Muscle of leg (tissue), 16 donors: ENCODE measurements at places on chromosomes 6 and 20.
A peak's percentile ranks its signal among the peaks of the same experiment; 100 is the strongest.

DNA sequence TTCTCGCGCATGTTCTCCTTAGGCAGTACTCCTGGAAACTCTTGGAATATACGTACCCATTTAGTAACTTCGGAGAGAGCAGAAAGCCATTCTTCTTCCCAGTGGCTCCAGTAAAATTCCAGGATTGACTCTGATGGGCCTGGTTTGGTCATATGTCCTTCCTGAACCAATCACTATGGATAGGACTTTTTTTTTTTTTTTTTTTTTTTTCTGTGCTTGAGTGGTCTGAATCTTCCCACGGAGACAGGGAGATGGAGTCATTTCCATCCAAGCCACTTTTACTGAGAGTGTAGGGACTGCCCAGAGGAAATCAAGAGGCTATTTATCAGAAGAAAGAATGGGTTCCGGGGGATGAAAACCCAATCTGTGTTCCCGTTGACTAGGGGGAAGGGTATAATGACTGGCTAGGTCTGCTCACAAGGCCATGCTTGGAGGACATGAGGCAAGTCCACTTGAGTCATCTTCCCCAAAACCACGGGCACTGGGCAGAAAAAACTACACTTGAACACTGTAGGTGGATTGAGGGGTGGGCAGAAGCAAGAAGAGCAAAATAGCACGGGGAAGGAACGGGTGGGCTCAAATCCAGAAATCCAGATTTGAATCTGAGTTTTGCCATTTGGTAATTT lies 35.4 kb upstream of the MRPS18A start:
- no peak for DNase-seq

GRCh38 chr6:20711518-20711917 lies 177.3 kb downstream of the CDKAL1 start:
- no peak for DNase-seq

DNA sequence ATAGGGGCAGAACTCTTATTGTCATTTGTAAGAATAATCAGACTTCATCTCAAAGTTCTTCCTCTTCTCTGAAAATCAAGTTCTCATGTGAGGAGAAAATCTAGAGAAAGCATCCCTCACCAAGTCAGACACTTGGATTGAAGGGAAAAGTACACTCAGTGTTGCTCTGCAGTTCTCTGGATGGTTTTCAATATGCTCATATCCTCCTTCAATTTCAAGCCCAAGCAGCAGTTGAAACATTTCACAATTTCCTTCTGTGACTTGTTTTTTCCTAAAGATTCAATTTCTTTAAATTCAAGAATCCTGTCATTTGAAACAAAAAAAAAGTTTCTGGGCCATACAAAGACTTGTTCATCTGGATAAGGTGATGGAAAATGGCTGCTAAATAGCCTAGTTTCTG lies 140.2 kb upstream of the AHI1 start:
- peak; percentile 53 for DNase-seq

DNA sequence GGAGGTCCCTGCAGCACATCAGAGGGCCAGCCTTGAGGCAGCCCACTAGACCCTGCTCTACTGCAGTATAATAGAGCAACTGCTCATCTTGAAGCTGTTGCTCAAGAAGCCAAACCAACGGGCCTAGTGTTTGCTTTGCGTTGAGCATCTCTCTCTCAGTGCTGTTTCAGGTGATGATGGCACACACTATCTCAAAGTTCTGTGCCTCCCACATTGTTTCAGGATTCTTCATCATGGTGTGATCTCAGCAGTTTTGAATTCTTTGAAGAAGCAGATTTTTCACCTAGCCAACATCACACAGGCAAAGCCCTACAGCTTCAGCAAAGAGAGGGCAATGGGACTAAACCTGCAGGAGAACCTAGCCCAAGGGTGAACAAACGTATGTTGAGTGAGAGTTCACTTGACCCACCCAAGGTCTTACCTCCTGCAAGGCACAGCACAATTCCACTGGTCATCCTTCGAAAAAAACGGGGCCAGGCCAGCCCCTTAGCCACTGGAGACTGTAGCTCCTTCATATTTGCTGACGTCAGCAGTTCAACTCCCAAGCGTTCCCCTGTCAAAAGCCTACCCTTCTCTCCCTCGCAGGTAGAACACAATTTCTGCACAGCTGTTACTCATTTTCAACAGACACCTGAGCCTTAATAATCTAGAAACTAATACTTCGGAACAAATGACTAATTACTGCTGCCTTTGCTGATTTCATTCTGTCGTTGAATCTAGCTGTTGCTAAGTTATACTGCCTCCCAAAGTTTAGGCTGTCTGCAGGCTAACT lies 15.8 kb downstream of the MYB start:
- DNase-seq: no peak

DNA sequence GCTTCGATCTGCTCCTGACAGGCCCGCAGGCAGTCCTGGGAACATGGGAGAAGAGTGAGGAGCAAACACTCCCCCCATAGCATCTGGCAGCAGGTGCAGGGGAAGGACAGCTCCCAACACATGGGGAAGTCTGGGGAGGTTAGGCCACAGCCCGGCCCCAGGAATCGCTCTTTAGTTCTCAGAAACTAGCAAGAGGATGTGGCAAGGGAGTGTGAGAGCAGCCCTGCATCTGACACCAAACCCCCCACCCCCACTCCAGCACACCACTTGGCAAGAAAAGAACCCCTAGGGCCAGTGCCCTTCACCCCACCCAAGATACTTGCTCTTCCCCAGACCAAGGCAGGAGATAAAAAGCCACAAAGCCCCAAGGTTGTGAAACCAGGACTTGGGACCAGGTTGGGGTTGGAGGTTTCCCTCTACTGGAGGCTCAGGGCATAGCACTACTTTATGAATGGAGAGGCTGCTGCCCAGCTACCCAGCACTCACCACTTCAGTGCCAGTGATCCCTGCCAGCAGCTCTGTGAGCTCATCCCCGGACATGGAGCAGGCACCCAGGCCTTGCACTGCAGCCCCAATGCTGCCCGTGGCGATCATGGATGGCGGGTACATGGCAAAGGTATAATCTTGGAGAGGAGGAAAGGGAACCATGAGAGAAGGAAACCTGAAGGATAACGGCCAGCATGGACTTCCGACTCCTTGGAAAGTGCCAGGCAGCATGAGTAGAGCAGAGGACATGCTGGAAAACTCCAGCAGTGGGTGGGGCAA lies 5.4 kb downstream of the CCND3 start:
- DNase-seq: peak; percentile 83

DNA sequence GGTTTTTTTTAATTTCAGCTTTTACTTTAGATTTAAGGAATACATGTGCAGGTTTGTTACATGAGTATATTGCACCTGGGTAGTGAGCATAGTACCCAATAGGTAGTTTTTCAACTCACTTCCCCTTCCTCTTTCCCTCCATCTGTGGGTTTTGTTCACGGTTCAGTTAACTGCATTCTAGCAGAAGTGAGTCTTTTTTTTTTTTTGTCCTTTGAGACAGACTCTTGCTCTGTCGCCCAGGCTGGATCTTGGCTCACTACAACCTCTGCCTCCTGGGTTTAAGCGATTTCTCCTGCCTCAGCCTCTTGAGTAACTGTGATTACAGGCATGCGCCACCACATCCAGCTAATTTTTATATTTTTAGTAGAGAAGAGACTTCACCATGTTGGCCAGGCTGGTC lies 8.7 kb downstream of the UBR2 start:
- no peak for DNase-seq

- no peak for DNase-seq
These were observed 25.3 kb downstream of the SLC35A1 start for GRCh38 chr6:87498048-87498447.

- peak; percentile 75 for DNase-seq
These were observed 50.7 kb downstream of the ADAT2 start for GRCh38 chr6:143399775-143400174.

GRCh38 chr6:84581494-84582259 lies 182.7 kb downstream of the TBX18 start:
- DNase-seq: peak; percentile 11

- DNase-seq: peak; percentile 64
These were observed at the start of gene PPP1R16B for GRCh38 chr20:38805502-38805957. Gene PPP1R16B (plus strand): TSS chr20:38805697. CDS start chr20:38835926, 30,229 bp downstream.

DNA sequence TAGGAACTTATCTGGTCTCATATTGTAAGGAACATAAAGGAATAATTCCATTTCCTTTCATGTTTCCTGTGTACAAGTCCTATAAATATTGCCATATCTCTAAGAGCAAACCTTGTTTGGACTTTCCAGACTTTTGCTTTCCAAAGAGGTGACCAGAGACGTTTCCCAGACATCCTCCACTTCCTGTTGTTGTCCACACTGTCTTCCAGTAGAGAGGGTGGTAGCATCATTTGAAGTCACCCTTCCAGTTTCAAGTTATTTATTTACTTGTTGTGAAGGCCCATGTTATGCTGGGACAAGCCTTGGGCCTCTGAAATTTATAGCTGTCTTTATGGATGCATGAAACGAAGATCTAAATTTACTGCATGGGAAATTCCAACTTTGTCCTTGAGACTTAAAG lies 10.6 kb upstream of the TGM3 start:
- DNase-seq: no peak

DNA sequence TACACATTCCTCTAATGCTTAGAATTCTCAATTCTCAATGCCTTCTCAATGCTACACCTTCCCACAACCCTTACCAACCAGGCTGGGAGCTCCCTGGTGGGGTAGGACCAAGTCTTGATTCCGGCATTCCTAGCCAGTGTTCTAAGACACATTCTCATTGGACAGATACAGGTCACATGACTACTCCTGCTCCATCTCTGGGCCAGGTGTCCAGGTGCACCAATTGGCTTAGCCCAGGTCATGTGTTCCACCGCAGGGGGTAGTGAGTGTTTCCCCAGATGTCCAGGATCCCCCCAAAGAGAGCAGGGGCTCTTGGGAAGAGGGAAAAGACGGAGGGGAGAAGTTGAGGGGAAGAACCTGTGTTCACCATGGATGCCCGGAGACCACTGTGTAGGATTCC lies 58.7 kb upstream of the MLN start:
- no peak for DNase-seq

DNA sequence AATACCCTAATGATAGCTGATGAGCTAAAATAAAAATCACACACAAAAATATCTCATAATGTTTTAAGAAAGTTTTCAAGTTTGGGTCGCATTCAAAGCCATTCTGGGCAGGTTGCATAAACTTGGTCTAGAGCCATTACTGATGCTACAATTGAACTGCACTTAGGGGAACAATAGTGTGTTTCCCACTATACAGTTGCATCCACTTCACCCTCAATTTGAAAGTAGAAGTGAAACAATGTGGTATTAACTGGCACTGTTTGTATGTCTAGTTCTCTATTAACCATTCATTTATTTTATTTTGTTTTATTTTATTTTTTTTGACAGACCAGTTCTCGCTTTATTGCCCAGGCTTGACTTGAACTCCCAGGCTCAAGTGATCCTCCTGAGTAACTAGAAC lies 23.0 kb upstream of the STK38 start:
- no peak for DNase-seq

- peak; percentile 46 for DNase-seq
These were observed 11.7 kb downstream of the HCK start for GRCh38 chr20:32063695-32064094.

DNA sequence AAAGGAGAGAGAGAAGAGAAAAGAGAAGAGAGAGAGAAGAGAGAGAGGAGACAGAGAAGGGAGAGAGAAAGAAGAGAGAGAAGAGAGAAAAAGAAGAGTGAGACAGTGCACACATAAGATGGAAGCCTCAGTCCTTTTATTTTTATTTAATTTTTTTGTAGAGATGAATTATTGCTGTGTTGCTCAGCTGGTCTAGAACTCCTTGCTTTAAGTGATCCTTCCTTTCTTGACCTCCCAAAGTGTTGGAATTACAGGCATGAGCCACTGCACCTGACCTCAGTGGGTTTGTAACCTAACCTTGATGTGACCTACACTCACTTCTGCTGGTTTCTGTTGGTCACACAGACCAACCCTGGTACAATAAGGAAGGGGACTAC lies 6.3 kb upstream of the CD40 start:
- DNase-seq: no peak

DNA sequence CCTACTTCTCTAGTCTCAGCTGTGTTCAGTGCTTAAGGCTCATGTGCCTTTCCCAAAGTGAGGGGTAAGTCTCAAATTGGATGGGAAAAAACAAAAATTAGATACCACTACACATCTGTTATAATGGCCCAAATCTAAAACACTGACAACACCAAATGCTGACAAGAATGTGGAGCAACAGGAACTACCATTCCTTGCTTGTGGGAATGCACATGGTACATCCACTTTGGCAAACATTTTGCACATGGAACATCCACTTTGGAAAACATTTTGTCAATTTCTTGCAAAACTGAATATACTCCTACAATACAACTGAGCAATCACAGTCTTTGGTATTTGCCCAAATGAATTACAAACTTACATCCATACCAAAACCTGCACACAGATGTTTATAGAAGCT lies 109.3 kb downstream of the TENT5A start:
- DNase-seq: no peak

DNA sequence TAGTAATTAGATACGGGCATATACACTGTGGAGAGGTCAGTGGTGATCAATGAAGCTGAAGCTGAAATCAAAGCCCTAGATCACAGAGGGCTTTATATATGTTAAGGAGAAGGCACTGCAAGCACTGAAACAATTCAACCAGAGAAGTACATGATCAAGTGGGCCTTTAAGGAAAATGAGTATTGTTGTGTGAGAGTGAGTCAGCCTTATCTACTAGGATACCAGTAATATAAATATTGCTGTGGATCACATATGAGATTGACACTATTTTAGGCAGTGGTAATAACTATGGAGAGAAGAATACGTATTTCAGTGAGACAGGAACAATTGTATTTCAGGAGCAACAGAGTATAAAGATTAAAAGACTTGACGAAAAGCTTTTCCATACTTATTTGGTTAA lies 1172.2 kb upstream of the GJE1 start:
- DNase-seq: no peak

DNA sequence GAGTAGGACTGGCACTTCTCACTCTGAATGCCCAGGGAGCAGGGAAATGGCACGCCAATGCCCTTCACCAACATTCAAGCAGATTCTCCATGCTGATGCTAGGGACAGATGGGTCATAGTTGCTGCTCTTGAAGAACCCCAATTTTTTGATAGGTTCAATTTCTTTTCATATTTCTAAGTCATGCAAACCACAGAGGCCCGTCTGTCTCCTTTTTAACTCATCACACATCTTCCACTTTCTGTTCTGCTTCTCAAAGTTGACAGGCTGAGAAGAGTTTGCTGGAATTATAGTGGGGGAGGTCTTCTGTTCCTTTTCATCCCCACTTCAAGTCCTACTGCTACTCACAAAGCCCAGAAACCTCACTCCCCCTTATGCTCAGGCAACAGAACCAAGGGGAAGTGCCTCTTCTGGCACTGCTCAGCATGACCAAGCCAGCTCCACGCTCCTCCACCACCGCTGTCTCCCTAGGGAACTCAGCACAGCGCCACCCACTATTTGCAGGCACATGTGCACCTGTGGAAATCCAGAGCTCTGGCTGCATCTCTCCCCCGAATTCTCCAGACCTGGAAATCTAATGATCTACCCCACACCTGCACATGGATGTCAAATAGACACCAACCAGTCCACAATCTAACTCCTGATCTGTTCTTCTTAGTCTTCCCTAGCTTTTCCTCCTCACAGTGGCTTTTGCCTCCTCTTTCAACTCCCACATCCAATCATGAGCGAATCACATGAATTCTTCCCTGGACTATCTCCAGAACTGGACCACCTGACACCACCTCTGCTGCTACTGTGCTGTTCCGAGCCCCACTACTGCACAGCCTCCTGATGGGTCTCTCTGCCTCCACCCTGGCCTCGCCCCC lies 10.7 kb downstream of the ZBTB24 start:
- no peak for DNase-seq
